ENCODE measurements at places on chromosomes 12 and 14.

DNA sequence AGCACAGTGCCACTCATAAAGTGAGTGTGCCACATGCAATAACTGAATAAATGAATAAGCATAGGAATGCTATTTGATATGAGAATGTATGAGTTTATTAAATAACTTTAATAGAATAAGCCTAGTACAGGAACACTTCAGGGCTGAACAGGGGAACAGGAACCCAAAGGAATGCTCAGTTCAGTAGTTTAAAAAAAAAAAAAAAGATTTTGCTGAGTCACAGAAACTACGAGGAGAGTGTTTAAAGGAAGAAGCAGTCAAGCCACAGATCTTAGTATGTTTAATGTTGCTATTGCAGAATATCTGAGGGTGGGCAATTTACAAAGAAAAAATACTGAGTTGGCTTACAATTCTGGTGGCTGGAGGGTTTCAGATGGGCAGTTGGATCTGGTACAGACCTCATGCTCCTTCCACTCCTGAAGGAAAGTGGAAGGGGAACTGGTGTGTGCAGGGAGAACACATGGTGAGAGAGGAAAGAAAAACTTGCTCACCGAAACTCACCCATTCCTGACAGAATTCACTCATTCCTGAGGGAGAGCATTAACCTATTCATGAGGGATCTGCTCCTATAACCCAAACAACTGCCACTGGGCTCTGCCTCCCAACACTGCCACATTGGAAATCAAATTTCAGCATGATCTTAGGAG is 880.3 kb upstream of the MGAT4C start:
- DNase-seq, result no peak

DNA sequence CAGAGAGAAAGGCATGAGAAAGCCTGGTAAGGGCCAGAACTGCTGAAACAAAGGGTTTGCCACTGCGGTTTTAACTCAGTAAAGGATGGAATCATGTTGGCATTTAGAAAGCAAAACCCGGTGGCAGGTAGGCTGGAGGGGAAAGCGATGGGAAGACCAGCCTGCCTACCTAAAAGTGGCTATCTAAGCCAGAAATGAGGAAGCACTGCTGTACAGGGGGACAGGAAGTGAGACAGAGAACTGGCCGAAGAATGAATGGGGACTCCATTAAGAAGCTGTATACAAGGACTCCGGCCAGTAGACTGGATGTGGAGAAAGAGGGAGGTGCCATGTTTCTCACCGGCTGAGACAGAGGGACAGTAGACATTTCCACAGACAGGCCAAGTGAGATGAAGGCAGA is 48.2 kb downstream of the PPM1H start:
- DNase-seq, result no peak

DNA sequence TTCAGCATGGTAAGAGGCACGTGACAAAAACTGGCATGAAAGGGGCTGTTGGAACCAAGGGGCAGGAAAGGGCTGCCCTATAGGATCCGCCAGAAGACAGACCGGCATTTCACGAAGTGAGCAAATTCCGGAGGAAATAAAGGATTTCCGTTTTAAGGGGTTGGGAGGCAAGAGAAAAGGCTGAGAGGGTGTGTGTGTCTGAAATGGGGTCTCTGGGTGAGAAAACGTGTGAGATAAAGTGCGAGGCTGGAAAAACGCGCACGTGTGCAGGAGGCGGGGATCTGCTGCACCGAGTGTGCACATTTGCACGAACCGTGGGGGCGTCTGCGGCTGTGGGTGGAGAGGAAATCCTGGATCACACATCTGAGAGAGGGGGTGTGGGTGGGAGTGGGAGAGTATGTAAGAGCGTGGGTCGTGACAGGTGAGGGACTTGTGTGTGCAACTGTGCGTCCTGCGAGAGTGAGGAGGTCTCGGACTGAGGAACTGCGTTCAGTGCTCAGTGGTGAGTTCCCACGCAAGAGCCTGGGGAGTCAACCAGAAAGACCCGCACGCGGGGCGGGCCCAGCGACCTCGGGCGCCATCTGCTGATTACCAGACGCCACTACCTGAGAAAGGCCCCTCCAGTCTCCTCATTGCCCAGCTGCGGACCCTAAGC is 37.0 kb upstream of the P2RX7 start:
- DNase-seq, result no peak

- no peak for DNase-seq
Measured at GRCh38 chr14:74661726-74662450, 49.9 kb upstream of the LTBP2 start.

- DNase-seq, result no peak
Measured at GRCh38 chr12:85574291-85574690, 261.9 kb downstream of the RASSF9 start.

- peak; percentile 66 for DNase-seq
Measured at GRCh38 chr14:103910262-103910935, 17.9 kb upstream of the TDRD9 start.

GRCh38 chr12:124862768-124863415 is 772 bp downstream of the SCARB1 start:
- DNase-seq, result peak; percentile 13

GRCh38 chr12:82357845-82358199 is 365 bp downstream of the CCDC59 start:
- DNase-seq, result no peak

DNA sequence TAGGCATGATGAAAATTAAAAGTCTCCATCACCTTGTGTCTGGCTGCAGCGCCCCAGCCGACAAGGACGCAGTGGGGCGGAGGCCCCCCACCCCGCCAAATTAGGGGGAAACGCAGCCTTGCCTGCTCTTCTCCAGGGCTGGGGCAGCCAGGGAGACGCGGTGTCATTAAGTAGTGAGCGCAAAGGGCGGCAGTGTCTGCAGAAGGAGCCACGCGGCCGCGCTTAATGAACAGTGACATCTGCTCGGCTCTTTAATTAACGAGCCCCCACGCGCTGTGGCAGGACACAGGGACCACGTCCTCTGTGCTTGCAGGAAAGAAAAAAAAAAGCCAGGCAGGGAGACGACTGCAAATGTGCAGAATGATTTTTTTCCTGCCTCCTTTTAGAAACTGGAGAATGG is 93.4 kb upstream of the NCOR2 start:
- DNase-seq, result no peak

GRCh38 chr14:79608446-79608845 is 602.9 kb downstream of the DIO2 start:
- DNase-seq, result no peak

DNA sequence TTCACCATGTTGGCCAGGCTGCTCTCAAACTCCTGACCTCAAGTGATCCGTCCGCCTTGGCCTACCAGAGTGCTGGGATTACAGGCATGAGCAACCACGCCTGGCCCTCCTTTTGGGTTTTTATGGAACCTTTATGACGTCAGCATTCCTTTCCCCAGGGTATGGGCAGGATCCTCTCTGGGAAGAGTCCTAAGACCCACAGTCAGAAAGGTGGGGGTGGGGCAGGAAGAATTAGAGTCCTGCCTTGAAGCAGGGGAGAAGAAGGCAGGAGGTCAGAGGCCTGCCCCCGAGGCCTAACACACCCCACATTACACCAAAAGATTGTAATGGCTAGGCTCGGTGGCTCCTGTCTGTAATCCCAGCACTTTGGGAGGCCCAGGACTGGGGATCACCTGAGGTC is 30.8 kb upstream of the CDK17 start:
- DNase-seq, result no peak

DNA sequence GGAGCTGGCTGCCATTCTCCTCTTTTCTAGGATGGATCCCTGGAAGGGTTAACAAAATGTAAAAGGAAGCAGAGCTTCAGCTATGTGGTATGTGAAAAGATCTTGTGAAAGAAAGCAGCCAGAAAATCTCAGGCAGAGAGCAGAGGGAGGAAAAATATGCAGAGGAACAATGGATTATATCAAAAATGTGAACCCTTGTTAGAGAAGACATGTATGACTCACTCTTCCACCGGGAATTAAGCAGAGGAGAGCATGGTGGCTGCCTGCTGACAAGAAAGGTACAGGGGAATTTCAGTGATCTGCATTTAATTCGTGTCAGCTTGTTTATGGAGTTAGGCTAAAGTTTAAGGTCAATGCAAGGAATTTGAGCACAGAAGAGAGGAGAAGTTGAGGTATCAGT is 46.3 kb downstream of the KCNA1 start:
- DNase-seq, result no peak

- DNase-seq, result no peak
Measured at GRCh38 chr12:121653999-121654398, 15.5 kb downstream of the MORN3 start.

DNA sequence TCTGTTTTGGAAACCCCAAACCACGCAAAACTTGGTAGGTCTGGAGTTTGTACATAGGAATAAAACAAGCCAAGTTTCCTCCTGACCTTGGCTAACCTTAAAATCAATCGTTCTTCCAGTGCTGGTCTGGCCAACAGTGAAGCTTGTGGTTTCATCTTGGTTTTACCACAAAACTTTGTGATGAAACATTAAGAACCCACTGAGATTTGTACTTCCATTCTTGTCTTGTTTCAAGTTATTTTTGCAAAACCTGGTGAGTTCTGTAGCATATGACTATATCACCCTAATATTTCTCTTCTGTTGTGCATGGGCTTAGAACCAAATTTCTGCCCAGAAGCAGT is 26.4 kb downstream of the SIX1 start:
- DNase-seq, result no peak

GRCh38 chr14:98946940-98947339 is 325.1 kb downstream of the BCL11B start:
- DNase-seq, result no peak

DNA sequence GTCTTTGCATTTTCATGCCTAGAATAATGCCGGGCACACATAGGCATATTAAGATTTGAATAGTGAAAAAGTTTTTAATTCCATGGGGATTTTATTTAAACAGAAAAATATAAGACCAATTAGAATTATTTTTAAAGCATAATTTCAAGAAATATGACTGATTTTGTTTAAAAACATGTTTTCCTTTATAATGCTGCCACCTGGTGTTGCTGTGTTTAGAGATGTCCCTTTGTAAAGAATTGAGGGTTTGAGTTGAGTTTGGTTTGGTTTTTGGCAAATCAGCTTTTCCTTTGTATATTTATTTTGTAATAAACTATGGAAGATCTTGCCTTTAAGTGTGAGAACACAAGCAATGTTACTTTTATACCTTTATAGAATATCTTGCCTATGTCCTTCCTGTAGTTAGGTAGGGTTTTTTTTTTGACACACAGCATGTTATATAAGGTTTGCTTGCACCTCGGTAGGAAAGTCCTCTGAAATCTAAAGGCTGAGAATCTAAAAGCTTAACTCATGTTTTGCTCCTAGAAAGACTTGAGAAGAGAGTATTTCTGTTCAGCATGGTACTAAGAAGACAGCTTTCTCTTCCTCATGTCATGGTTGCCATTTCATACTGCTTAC is 31.4 kb upstream of the SNAPC1 start:
- DNase-seq, result no peak

DNA sequence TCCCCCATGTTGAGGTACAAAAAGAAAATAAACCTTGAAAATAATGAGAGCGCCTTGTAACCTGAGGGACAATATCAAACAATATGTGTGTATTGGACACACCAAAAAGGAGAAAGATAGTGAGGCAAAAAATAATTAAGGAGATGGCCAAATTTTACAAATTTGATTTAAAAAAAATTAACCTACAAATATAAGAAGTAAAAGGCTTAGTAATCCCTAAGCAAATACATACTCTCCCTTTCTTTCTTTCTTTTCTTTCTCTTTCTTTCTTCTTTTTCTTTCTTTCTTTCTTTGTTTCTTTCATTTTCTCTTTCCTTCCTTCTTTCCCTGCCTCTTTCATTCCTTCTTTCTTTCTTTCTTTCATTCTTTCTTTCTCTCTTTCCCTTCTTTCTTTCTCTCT is 133.4 kb downstream of the PIK3C2G start:
- no peak for DNase-seq

DNA sequence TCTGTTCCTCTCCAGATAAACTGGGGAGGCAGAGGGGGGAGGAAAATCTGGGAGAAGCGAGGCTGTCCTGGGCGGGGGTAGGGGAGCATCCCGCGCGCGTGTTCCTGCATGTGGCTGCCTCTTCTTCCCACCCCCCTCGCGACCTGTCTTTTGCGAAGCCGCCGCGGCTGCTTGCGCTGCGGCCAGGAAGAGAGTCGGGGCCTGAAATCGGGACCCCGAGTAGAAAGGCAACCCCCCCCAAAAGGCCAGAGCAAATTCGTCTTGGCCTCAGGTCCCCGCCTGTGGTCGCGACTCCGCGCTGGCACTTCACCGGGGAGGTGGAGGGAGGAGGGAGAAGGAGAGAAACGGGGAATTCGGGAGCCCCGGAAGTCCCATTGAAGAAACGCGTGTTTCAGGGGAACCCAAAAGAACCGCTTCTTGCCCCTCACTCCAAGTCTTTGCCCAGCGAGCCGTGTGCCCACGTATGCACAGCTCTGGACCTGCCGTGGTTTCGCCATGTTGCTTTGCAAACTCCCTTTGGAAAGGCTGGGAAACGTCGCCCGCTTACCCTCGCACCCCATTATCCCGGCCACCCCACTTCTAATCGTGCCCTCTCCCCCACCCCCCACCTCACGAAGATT is 944 bp downstream of the CCND2 start:
- DNase-seq, result no peak

DNA sequence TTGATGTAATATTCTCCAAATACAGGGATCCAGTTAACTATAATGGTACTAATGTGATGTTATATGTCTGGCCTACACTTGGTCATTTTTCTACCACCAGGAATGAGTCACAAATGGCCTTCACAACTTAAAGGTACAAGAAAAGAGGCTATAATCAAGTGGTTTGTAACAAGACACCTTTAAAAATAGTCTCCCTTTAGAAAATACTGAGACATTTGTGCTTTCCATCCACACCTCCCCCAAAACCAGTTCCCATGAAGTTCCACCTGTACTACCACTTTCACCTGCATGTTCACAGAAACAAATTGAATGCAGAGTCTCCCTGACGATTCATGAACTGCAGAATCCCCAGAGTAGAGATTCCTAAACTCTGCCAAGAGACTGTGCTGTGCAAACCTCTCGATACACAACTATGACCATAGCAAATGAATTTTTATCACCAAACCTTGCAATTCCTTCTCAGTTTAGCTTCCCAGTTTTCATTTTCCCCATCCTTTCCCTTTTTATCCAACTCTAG is 6.0 kb downstream of the BTG1 start:
- peak; percentile 25 for DNase-seq

- DNase-seq, result no peak
Measured at GRCh38 chr12:45730084-45730347, 510 bp downstream of the ARID2 start.

GRCh38 chr12:15829255-15829654 is 40.1 kb upstream of the EPS8 start:
- DNase-seq, result no peak

DNA sequence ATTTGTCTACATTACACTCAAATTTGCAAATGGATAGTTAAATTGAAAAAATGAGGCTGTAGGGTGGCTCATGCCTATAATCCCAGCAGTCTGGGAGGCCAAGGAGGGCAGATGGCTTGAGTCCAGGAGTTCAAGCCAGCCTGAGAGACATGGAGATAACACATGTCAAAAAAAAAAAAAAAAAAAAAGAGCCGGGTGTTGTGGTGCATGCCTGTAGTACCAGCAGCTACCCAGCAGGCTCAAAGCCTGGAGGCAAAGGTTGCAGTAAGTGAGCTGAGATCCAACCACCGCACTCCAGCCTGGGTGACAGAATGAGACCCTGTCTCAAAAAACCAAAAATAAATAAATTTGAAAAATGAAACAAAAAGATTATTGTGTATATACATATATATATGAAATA is 119.9 kb upstream of the MGAT4C start:
- no peak for DNase-seq

- peak; percentile 47 for DNase-seq
Measured at GRCh38 chr12:53695152-53696145, 19.6 kb upstream of the ATP5MC2 start.

All from HFFc6 (cell line).